ENCODE measurements at places on chromosomes 4 and X. TPM values are rescaled to one million over a fixed set of nuclear protein-coding genes. Genes with fewer than 3 reads are reported as not detected.

ASB9 gene
- total RNA-seq, result 6.4 TPM

RTL9 gene
- total RNA-seq, result not detected

RTL3 gene
- not detected for total RNA-seq

GC gene
- total RNA-seq, result not detected

SAGE1 gene
- not detected for total RNA-seq

GRCh38 chr4:117512414-117512813 lies 427.0 kb upstream of the TRAM1L1 start:
- H3K36me3 ChIP-seq, result no peaks in the 10 kb centered on the region
- no peak overlapping the region for H3K27ac ChIP-seq

DNA sequence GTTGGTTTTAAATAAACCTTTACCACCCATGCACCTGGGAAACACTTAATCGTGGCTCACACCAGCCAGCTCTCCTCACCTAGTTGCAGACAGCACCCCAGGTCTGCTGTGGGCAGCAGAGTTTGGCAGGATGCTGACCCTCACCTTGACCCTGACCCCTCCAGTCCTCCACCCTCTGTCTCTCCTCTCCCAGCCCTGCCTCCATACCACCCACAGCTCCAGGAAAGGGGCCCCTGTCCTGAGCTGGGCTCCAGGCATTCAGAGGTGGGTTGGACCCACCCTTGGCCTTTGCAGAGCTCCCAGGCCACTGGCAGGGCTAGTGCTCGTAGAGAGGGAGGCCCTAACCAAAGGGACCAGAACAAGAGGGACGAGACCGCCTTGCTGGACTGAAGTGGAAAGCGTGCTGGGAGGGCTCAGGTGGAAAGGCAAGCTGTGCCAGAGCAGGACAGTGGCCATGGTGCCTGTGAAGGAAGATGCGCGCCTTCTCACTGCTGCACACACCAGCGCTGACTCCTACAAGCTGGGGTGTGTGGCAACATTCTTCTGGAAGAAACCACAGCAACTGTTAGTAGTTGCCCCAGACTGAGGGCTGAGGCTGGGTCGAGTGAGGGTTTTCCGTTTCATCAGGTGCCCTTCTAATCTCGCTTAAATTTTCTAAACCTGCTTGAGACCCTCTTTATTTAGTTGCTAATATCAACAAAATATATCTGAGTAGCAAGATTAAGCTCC lies 10.7 kb upstream of the S100P start:
- no peaks in the 10 kb centered on the region for H3K36me3 ChIP-seq
- DNase-seq, result no peak
- no peak overlapping the region for H3K4me3 ChIP-seq
- H3K27ac ChIP-seq, result no peak overlapping the region

DNA sequence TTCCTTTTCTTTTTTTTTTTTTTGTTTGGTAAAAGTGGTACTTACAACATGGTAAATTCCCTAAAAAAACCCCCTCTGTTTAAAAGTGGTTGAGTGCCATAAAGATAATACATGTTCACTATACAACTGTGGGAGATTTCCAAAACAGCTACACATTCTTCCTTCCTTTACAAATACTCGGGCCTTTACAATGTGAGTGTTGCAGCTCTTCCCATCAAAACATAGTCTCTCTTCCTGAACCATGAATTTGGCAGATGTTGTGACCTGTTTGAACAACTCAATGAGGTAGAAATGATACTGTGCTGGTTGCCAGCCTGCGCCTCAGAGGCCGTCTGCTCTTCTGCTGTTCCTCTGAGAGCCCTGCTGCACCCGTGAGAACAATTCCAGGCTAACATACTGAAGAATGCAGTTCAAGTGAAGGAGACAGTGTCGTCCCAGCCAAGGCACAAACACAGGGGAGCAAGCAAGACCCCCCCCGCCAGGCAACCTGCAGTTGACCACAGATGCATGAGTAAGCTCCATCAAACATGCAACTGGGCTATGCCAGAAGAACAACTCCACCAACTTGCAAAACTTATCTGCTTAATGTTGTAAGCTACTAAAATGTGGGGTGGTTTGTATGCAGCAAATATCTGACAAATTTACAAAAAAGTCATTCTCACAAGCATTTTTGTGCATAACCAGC lies 645.0 kb downstream of the PCDH7 start:
- no peak overlapping the region for H3K4me3 ChIP-seq
- no peaks in the 10 kb centered on the region for H3K27me3 ChIP-seq
- H3K4me1 ChIP-seq, result no peaks in the 10 kb centered on the region
- DNase-seq, result no peak

DNA sequence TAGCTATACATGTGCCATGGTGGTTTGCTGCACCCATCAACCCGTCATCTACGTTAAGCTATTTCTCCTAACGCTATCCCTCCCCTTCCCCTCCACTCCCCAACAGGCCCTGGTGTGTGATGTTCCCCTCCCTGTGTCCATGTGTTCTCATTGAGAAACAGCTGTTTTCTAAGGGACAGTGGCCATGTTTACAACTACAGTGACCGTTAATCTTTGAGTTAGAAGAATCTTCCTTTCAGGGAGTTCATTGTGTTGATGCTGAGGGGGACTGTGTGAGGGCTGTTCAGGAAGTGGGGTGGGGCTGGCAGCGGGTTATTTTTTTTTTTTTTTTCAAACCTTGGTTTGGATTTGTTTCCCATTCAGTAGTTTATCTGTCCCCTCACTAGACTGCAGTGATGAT lies 179.9 kb downstream of the NHS start:
- no peaks in the 10 kb centered on the region for H3K4me1 ChIP-seq
- H3K27ac ChIP-seq, result no peak overlapping the region
- H3K36me3 ChIP-seq, result no peaks in the 10 kb centered on the region
- no peaks in the 10 kb centered on the region for H3K27me3 ChIP-seq

DNA sequence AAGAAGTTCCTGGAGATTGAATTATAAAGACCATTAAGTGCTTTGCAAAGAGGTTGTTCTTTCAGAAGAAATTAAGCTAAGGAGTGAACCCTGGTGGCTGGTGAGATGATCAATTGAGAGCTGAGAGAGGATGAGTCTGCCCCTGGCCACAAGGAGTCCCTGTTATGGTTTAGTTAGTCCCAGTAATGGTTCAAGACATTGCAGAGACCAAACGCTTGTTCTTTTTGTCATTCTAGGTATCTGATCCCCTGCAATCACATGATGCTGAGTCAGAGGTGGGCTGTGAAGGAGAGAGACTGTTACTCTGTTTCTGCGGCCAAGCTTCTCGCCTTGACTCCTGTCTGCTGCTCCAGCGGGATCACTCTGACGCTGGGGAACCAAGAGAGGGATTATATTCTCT lies 114.5 kb downstream of the GATB start:
- DNase-seq, result no peak
- no peaks in the 10 kb centered on the region for H3K27me3 ChIP-seq
- H3K4me3 ChIP-seq, result no peak overlapping the region
- H3K36me3 ChIP-seq, result no peaks in the 10 kb centered on the region

DNA sequence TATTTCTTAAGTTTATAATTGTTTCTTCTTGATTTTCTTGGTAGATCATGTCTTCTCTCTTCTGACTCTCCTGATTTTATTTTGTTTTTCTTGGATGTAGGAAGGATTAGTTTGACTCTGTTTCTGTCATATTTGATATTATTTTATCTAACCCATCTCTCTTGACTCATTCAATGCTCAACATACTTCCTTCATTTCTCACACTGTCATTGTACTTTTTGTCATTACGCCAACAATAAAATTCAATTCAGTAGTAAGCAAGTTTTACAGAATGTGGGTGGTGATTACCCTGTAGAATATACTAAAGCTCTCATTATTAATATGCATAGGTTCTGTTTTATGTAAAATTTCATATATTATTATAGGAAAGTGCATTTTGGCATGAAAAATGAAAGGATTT lies 1303.0 kb upstream of the AGA start:
- no peak overlapping the region for H3K27ac ChIP-seq
- no peak overlapping the region for H3K4me3 ChIP-seq
- DNase-seq, result no peak
- H3K36me3 ChIP-seq, result no peaks in the 10 kb centered on the region
- no peaks in the 10 kb centered on the region for H3K27me3 ChIP-seq
- H3K4me1 ChIP-seq, result no peaks in the 10 kb centered on the region

DNA sequence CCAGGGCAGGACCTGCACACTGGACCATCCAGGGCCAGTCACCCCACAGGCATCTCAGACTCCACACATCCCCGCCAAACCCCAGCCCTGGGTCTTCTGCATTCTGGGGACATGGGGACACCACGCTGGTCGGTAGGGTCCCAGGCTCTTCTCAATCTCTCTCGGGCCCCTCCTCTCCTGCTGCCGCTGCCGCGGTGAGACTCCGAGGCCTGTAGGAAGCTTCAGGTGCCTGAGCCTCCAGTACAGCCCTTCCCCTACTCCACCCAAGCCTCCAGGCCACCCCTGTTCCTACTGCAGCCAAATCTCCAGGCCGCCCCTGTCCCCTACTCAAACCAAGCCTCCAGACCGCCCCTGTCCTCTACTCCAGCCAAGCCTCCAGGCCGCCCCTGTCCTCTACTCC lies 5.5 kb upstream of the ASMT start:
- H3K4me3 ChIP-seq, result no peak overlapping the region
- no peak for DNase-seq
- H3K4me1 ChIP-seq, result no peaks in the 10 kb centered on the region
- no peaks in the 10 kb centered on the region for H3K27me3 ChIP-seq
- H3K36me3 ChIP-seq, result no peaks in the 10 kb centered on the region
- no peak overlapping the region for H3K27ac ChIP-seq

GRCh38 chr4:112651641-112652040 lies 14.7 kb downstream of the LARP7 start:
- H3K4me3 ChIP-seq, result no peak overlapping the region
- no peaks in the 10 kb centered on the region for H3K4me1 ChIP-seq
- H3K27me3 ChIP-seq, result no peaks in the 10 kb centered on the region
- H3K36me3 ChIP-seq, result peaks cover 96% of the 10 kb centered on the region
- no peak for DNase-seq

DNA sequence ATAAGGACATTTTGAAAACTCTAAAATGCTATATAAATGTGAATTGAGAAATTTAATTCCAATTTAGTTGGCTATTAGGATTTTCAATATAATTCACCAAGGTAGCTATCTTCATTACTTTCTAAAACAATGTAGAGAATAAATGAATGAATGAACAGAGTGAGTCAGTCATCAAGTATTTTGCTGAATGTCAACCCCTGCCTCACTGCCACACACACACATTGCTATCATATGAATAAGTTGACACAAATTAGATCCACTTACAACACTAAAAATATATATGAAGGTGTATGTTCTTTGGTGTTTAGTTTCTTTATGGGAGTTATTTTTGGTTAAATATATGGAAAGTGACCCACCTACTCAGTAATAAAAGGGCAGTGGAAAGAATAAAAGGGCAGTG lies 141.4 kb upstream of the SMIM10 start:
- H3K4me3 ChIP-seq, result no peak overlapping the region
- DNase-seq, result no peak
- H3K4me1 ChIP-seq, result no peaks in the 10 kb centered on the region
- H3K27ac ChIP-seq, result no peak overlapping the region
- H3K36me3 ChIP-seq, result no peaks in the 10 kb centered on the region

DNA sequence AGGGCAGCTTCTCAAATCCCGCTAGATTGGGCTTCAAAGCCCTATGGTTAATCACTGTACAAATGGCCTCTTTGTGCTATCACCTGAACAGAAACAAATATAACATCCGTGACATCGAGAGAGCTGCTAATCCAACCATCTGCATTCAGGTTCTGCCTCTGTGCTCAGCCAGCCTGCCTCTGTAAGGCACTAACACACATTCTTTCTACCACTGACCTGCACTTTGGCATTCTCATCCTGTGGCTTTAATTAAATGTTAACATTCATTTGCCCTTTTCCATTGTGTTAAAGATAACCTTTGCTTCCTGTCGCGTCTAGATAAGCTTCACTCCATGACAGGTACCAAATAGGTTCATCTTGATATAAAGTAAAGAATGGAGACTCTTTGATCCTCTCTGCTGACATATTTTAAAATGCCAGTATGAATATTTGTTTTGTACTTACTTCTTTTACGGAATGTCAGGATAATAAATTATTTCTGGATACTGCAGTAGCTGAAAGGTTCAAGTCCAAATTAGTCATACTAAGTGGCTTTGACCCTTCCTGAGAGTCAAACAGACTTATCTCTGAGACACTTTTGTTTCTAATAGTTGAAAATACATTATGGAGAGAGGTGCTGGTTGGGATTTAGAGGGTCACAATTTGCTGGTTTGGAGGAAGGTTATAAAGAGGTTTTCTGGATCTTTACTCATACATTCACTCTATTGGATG lies 505.7 kb downstream of the PACRGL start:
- DNase-seq, result no peak
- H3K27ac ChIP-seq, result no peak overlapping the region
- H3K4me3 ChIP-seq, result no peak overlapping the region
- no peaks in the 10 kb centered on the region for H3K36me3 ChIP-seq
- H3K4me1 ChIP-seq, result no peaks in the 10 kb centered on the region

GRCh38 chr4:52112411-52112810 lies 61.3 kb downstream of the SPATA18 start:
- no peaks in the 10 kb centered on the region for H3K36me3 ChIP-seq
- DNase-seq, result no peak
- H3K4me1 ChIP-seq, result no peaks in the 10 kb centered on the region
- no peaks in the 10 kb centered on the region for H3K27me3 ChIP-seq
- no peak overlapping the region for H3K4me3 ChIP-seq

- peaks cover 33% of the 10 kb centered on the region for H3K36me3 ChIP-seq
- no peak overlapping the region for H3K27ac ChIP-seq
- no peak overlapping the region for H3K4me3 ChIP-seq
- no peak for DNase-seq
- no peaks in the 10 kb centered on the region for H3K4me1 ChIP-seq
Observed at GRCh38 chr4:119271361-119272085, 50.4 kb downstream of the FABP2 start.

DNA sequence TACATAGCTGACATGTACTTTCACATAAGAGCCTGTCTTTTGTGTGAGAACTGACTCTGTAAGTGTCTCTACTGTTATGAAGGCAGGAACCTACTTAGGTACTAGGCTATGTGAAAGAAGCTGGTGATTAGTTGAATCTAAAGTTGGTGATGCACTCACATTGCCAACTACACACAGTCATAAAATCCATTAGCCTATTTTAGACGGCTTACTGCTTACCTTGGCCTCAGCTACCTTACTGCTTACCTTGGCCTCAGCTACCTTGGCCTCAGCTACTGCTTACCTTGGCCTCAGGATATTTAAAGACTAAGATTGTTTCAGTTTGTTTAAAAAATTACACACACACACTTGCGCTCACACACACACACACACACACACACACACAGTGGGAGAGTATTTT lies 549.7 kb downstream of the IL1RAPL1 start:
- no peak for DNase-seq
- H3K4me3 ChIP-seq, result no peak overlapping the region
- H3K27ac ChIP-seq, result no peak overlapping the region
- no peaks in the 10 kb centered on the region for H3K36me3 ChIP-seq
- H3K27me3 ChIP-seq, result no peaks in the 10 kb centered on the region
- no peaks in the 10 kb centered on the region for H3K4me1 ChIP-seq

Measured in spleen (tissue), 13 donors.